Stimulated activated CD4-positive, alpha-beta T cell treated with anti-CD3 and anti-CD28 coated beads, TNF-alpha, amount 100 ng/mL, for 24 hours (primary cell): ENCODE measurements at places on chromosomes 6 and 20.

GRCh38 chr6:42989923-42990322 is 5.6 kb downstream of the PPP2R5D start:
- DNase-seq = no peak

DNA sequence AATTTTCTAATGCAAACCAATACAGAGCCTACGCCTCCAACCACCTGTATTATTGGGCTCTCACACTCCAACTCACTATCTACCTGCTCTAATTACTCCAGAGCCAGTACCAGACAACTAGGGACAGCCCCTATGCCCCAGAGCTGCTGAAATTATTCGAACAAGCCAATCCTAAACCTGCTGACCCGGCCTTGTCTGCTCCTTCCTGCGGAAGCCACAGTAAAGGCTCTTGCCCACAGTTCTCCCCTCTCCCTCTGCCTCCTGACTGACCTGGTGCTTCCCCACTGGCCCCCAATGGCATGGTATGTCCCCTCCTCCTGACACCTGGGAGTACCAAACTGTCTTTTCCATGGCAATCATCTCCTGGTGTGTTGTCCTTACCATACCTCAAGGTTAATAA is 4.1 kb upstream of the TOX2 start:
- DNase-seq = no peak

DNA sequence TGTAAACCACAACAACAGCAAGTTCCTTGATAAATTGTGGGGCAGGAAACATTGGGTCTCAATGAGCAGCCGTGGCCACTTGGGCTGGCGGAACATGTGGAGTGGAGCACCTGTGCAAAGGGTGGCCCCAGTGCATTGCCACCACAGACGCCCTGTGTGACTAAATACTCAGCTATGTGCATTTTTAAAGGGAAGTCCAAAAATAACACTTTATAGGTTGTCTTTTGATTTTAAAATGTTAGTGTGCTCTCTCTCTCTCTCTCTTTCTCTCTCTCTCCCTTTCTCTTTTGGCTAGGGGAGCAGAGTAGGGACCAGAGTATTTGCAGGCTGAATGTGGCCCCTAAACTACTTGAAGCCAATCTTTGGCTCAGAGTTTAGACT is 236.3 kb downstream of the BCAS1 start:
- DNase-seq = no peak

- DNase-seq = no peak
Measured at GRCh38 chr6:135282395-135282794, 101.3 kb downstream of the MYB start.

DNA sequence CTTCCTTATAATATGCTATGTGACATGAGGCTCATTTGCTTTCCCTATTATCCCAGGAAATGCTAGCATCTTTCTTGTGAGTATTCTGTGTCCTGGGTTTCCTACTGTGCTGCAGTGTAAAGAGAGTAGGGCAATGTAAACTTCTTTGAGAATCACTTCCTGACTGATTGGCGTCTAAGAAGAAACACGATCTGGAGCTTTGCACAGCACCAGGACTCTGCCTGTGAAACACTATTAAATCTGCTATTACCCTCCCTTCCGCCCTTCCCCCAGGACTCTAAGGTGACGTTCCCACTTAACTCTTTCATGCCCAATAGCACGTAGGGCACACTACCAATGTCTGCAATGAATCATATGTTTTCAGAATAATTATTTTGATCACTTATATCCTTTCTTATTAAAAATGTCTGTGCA is 607.3 kb upstream of the CITED2 start:
- no peak for DNase-seq

- DNase-seq = no peak
Measured at GRCh38 chr20:53445321-53445731, 148.3 kb downstream of the ZNF217 start.

- DNase-seq = no peak
Measured at GRCh38 chr20:58102261-58102660, 126.2 kb downstream of the ANKRD60 start.

- DNase-seq = no peak
Measured at GRCh38 chr20:61551401-61551800, 299.3 kb downstream of the CDH4 start.

DNA sequence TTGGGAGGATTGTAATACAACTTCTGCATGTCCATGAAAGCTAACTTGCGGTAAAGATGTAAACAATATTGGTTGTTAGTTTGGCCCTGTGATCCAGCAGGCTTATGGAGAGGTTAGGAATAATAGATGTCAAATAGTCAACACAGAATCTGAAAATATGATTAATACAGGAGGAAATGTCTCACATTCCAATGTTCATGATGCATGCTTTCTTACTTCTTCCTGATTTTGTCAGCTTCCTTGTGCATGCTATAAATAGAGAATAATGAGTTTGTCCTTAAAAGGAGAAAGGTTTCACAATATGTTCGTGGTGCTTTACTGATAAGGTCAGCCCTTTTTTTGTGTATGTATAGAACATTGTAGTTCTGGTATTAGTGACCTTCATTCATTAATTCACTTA is 136.7 kb downstream of the MMUT start:
- no peak for DNase-seq

GRCh38 chr20:53639128-53639527 is 45.5 kb upstream of the ZNF217 start:
- DNase-seq = no peak

DNA sequence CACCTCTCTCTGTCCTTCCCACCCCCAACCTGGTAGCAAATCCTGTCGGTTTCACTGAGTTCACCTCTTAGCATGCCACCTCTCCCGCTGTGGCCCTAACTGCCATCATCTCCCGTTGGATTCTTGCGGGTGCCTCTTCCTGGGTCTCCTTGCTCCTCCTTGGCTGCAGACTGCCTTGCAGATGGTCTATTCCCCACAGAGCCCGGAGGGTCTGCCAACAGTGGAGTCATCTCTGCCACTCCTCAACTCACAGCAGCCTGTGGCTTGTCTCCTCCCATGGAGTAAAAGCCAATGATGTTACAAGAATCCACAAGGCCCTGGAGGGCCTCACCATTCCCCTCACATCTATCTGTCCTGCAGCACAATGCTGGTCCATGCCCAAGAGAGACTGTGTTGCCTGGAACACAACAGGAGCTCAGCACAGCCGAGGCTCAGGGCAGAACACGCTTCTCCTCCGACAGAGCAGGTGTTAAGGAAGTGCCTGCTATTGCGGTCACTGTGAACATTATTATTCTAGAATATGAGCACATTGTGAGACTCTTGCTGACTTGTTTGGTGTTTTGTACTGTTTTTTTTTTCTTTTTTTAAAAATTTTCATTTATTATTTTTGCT is 241.8 kb upstream of the SULF2 start:
- DNase-seq = no peak

- DNase-seq = no peak
Measured at GRCh38 chr6:56433119-56433518, 185.7 kb upstream of the COL21A1 start.

DNA sequence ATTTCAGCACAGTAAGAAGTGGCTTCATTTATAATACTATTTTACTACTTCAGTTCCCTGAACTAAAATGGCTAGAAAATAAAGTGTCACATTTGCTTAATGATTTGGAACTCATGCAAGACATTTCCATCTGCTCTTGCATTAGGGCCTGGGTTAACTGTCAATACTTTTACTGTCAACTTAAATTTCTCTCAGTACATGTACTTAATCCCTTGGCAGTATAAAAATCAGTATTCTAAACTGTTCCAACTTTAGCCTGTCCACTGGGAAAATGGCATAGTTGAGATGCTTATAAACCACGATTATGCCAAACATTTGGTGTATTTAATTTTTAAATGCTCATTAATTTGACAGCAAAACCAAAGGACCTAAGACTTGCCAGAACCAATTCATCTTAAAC is 154.5 kb downstream of the ASCC3 start:
- DNase-seq = no peak

- DNase-seq = no peak
Measured at GRCh38 chr6:105215506-105215905, 35.7 kb upstream of the POPDC3 start.

GRCh38 chr6:25916330-25916729 is 14.2 kb downstream of the SLC17A2 start:
- no peak for DNase-seq

GRCh38 chr6:45505470-45505869 is 127.7 kb upstream of the SUPT3H start:
- no peak for DNase-seq

GRCh38 chr20:18466574-18466893 is 296 bp downstream of the DZANK1 start:
- no peak for DNase-seq

GRCh38 chr6:130955755-130956154 is 107.3 kb downstream of the EPB41L2 start:
- no peak for DNase-seq

DNA sequence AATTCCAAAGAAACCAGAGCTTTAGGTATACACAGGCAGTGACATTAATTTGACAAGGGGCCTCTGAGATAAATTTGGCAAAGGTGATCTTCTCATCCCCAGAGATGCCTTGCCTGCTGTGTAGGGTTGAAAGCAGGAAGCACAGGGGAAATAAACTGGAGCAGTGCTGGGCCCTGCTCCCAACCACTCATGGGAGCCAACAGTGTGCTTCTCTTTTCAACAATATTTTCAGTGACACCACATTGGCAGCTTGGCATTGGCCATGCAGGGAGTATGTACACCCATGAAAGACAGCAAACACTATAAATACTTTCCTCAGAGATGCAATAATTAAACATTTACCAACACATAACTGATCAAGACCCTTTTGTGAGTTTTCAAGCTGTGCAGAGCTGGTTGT is 90.7 kb upstream of the F13A1 start:
- DNase-seq = no peak

DNA sequence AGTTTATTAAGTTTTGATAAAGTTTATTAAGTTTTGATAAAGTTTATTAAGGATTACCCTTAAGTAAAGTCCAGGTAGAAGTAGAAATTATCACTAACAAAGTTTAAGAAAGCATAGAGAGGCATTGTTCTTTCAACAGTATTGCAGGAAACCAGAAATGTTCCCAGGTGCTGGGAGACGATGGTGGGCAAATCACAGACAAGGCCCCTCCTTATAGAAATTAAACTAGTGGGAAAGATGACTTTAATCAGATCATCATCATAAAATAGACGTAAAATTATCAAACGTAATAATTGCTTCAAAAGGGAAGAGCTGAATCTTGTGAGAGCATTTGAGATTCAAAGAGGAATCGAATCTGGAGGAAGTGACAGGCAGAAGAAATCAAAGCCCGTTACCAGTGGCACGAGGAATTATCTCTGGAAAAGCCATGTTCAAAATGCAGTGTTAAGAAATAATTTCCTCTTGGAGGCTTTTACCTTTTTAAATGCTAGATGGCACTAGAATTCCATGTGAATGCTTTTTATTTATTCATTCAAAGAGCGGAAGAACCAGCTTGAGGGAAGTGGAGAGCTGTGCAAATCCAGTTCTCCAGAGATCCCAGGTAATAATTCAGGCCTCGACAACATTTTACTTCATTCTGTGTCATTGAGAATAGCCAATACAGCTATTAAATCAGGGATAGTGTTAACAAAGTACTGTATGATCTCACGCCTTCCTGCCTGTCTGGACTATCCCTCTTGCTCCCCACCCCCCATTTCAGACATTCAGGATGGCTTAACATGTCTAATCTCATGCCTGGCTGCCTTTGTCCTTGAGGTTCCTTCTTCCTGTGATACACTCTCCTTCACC is 1.0 kb upstream of the APMAP start:
- DNase-seq = no peak

DNA sequence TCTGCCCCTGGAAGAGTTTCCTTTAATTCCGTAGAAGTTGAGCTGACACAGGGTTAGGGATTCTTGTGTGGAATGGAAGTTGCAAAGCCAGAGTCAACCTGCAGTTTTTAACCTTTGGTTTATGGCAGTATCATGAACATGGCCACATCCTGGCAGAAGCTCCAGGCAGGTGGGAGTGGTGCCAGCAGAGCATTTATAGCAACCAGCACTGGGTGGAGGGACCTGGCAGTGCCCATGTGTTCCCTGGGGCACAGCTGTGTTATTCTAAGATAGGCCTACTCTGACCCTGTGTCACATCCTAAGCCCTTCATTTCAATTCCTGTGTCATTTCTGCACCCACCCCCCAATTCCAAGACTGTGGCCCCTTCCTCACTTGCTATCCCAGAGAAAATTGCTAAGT is 26.1 kb upstream of the ZNF831 start:
- DNase-seq = no peak

DNA sequence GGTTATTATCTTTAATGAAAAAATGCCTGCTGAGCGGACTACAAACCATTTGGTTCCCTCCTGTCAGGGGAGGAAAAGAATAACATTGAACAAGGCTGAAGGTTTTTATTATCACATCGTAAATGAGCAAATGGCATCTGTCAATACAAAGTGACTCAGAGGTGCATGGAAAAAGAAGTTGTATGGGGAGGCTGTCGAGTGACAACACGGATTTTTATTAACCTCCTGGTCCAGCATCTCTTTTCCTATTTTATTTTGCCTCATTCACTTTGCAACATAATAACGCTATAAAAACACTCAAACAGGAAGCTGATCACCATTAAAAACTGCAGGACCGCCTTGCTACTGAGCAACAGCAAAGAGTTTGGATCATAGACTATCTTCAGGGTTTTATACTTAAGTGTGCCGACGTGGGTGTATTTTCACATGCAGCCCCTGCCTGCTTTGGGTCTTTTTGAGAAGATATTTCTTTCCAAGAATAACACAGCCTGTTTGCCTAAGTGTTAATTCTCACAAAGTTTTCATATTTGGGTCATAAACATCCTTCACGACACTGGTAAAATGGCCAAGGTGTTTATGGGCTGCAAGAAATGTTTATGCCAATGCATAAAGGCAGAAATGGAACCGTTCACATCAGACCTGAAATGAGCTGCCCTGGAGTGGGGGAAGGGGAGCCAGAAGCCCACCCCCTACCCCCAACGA is 132.1 kb upstream of the SALL4 start:
- no peak for DNase-seq

DNA sequence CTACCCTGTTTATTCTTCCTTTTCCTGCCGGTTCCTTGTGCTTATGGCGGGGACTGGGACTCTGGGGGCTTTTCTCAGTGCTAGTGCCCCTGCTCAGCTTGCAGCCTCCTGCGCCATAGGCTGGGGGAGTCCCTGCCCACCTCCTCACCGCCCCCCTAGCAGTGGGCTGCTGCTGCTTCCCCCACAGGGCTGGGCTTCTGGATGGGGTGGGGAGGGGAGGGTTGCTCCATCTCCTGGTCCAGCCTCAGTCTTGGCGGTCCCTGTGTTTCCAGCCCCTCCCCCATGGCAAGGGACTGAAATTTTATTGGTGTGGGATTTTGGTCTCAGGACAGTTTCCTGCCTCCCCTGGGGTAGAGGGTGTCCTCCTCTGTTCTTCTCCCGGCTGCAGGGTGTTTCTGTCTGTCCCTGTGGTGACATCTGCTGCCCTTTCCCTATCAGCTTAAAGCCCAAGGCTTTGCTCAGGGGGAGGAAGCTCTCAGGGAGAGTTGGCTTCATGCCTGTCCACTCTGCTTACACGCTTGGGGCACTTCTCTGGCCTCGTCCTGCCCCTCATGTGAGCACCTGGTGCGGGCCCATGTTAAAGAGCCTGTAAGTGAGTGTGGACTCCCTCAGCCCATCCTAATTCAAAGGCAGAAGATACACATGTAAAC is 100.6 kb downstream of the HIVEP1 start:
- no peak for DNase-seq

DNA sequence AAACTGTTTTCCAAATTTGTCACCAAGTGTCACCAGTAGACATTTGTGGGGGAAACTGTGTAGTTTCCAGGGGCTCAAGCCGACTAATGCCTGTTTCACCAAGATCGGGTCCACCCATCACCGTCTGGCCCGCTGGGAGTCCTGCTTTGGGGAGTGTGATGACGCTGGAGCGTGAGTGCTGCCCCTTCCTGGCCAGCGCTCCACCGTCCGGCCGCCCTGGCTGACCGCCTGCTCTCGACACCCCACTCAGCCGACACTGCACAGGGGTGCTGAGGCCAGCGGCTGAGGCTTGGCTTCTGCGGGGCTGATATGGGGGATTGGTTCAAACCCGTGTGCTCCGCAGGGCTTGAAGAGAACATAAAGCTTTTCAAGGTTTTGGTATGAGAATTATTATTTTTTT is 160.1 kb downstream of the SMOC2 start:
- no peak for DNase-seq
